ENCODE measurements at places on chromosomes 11 and 22.
A peak's percentile ranks its signal among the peaks of the same experiment; 100 is the strongest.

DNA sequence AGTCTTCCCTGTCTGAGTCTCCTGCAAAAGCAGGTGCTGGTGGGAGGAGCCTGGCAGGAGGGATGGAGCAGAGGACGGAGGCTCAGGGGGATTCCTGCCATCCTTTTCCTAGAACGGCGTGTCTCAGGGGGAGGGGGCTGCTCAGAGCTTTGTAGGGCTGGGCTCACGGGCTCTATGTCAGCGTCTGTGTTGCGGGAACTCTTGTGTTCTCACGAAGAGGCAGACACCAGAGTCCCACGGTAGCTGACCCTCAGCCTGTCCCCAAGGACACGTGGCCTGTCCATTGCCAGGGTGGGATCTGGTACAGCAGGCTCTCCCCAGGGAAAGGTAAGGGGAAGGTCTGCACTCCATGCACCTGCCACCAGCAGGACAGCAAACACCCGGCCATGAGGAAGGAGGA is 1505.2 kb downstream of the TBC1D22A start:
- DNase-seq, result no peak

GRCh38 chr11:19792510-19792909 is 79.9 kb downstream of the NAV2 start:
- DNase-seq, result no peak

DNA sequence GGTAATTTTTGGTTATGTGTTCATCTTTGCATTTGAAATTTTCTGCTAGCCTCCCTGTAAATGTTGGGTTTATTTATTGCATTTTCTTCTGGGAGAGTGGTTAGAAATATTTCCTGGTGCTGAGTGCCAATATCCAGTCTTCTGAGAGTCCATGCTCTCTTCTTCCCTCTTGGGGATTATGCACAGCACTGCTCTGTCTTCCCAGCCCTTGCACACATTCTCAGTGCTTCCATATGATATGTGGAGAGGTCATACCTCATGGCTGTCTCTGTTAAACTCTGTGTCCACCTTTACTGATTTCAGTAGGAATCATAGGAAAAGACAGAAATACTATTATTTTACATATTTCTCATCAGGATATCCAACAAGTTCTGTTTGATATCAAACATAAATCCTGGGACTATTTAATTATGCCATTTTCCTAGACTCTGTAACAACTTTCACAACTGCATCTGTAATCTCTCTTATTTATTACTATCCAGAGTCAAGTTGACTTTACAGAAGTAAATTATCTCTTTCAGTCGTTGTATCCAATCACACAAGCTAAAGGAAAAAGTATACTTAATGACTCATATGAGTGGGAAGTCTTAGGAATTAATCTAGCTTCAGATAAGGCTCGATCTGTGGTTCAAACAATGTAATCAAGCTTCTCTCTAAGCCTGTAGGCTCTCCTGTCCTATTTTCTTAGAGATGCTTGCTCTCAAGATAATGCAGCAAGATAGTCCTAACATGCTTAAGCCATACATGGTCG is 2.7 kb upstream of the NXPE1 start:
- no peak for DNase-seq

- DNase-seq, result no peak
These were observed 109.6 kb upstream of the POU2AF2 start for GRCh38 chr11:111135778-111136570.

DNA sequence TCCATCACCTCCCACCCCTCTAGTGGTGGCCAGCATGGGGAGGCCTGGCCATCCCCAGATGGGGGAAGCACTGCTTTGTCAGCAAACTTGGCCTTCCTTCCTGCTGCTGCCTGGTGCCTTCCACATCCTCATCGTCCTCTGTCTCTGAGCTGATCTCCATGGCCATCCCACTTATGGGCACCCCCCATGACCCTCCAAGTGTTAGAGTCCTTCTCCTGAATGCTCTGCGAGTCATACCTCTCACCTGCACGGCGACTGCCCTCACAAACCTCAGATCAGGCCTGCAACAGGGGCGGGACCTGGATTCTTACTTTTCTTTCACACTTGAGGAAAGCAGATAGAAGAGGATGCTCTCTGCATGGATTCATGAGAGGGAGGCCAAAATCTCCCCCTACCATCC is 24.0 kb downstream of the POU2AF1 start:
- DNase-seq, result no peak

GRCh38 chr11:68153742-68154141 is 32.6 kb upstream of the CHKA start:
- no peak for DNase-seq

DNA sequence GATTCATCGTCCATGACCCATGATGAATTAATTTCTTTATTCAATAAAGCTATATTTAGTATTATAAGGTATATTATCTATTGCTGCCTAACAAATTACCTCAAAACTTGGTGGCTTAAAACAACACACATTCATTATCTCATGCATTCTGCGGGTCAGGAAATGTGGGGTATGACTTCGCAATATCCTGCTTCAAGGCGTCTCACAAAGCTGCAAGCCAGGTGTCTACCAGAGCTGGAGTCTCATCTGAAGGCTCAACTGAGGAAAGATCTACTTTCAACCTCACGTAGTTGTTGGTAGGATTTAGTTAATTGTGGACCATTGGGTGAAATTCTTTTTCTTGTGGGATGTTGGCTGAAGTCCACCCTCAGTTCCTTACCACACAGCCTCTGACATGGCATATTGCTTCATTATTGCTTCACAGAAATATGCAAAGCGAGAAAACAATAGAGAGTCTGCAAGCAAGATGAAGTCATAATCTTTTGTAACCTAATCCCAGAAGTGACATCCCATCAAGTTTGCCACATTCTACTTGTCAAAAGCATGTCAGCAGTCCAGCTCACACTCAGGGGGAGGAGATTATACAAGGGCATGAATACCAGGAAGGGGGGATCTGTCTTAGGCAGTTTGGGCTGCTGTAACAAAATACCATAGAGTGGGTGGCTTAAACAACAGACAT is 45.1 kb downstream of the KREMEN1 start:
- no peak for DNase-seq

GRCh38 chr11:82718307-82718706 is 15.4 kb downstream of the FAM181B start:
- no peak for DNase-seq

- DNase-seq, result no peak
These were observed 96.1 kb downstream of the SHANK2 start for GRCh38 chr11:71156301-71156700.

GRCh38 chr11:110977661-110978060 is 265.4 kb upstream of the ARHGAP20 start:
- no peak for DNase-seq

GRCh38 chr22:30261134-30261533 is 5.5 kb downstream of the OSM start:
- DNase-seq, result no peak

DNA sequence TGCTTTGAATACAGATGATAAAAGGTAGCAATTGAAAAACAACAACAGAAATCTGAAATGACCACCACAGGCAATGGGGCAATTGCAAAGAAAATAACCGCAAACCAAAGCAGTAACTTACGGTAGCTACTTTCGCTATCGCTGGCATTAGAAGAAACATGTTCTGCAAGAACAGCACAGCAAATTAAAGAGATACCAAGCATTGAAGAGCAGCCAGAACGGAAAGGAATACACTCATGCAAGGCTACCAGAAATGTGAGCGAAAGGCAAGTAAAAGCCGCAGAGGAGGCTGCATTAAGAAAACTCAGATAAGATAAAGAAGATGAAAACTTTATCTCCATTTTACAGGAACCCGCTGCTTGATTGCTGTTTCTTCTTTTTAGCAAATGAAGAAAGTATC is 194.1 kb upstream of the CCDC90B start:
- no peak for DNase-seq

GRCh38 chr11:117456027-117456720 is 128.5 kb downstream of the CEP164 start:
- no peak for DNase-seq

DNA sequence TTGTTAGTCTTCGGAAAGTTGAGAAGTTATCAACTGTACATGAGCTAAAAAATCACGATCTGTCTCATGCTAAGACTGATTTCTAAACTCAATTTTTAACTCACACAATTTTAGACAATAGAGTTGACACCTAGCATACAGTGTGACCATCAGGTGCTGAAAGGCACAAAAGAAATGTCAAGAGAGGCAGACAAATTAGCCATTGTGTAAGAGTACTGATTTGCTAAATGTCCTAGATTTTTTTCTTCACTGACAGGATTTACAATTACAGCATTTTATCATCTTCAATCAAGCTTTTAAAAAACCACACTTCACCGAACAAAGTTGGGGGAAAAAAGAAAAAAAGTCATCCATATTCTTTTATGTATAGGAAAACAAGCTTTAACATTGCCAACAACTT is 7.0 kb downstream of the LGR4 start:
- DNase-seq, result no peak

DNA sequence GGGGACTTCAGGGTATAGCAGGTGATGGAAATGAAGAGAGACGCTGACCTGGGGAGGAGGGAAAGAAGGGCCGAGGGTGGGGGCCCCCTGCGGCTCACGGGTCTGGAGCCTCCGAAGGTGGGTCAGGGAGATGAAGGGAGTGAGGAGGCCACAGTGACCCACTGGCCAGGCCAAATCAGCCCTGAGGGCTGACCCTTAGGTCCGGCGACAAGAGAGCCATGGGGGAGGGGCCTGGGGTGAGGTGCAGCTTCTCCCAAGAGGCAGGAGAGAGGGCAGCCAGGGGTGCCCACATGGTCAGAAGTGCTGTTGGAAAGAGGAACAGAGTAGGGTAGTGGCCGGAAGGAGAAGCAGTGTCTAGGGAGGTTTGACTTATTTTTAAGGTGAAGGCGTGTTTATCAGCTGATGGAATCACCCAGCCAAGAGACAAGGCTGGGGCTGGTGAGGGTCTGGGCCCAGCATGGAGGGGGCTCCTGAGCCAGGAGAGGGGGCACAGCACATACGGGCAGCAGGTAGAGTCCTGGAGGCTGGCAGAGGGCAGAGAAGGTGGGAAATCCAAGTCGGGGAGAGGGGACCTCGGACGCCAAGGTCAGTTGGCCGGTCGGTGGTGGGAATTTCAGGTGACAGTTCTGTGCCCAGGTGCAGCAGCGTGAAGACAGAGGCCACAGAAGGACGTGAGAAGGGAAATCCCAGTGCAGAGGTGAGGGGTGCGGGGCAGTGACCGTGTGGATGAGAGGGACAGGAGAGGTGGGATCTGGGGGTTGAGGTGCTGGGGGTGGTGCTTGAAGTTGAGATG is 49.0 kb downstream of the LINC01488 start:
- no peak for DNase-seq

DNA sequence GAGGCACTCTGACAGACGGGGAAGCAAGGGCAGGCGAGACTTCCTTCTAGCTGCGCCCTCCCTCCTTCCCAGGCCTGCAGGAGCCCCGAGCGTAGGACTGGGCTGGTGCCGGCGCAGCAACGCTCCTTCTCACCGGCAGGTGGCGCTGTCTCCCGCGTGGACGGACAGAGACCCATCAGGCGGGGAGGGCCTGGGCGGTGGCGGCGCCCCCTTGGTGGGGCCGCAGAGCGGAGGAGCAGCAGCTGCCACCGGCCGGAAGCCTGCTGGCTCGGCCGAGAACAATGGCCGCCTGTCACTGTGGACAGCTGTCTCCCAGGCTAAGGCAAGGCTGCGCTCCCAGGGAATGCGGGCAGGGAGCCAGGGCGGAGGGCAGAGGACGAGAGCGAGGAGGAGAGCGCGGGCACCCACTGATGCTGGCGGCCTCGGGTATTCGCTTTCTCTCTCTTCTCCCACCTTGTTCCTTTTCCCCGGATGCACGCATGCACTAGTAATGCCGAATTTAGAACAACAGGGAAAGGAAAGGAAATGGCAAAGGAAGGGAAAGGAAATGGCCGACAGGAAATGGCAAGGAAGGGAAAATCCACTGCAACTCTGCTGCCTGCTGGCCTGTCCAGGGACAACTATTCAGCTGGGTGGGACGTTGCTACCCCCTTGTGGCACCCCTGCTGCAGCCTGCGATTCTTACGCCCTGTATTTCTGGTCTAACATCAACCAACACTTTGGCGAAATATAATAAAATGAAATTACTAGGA is 14.4 kb downstream of the PPM1F start:
- DNase-seq, result peak; percentile 78

- no peak for DNase-seq
These were observed 34.6 kb upstream of the CEP126 start for GRCh38 chr11:101880222-101880621.

DNA sequence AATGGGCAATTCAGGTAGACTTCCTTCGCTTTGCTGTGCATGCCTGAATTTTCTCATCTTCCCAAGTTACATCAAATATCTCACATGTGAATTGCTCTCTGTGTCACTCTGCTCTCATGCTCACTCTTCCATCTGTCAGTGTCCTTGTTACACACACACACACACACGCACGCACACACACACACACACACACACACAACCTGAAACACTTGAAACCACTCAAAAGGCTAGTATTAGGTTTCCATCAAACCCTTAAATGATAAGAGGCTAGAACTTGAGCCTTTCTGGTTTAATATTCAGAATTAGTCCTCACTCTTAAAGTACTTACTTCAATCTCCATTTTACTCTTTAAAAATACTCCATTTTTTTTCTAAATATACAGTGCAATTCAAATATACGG is 282.4 kb downstream of the C11orf87 start:
- no peak for DNase-seq

GRCh38 chr22:41780746-41781505 is 19.6 kb upstream of the CCDC134 start:
- peak; percentile 48 for DNase-seq

GRCh38 chr22:48320048-48320682 is 1507.5 kb downstream of the BRD1 start:
- DNase-seq, result no peak

DNA sequence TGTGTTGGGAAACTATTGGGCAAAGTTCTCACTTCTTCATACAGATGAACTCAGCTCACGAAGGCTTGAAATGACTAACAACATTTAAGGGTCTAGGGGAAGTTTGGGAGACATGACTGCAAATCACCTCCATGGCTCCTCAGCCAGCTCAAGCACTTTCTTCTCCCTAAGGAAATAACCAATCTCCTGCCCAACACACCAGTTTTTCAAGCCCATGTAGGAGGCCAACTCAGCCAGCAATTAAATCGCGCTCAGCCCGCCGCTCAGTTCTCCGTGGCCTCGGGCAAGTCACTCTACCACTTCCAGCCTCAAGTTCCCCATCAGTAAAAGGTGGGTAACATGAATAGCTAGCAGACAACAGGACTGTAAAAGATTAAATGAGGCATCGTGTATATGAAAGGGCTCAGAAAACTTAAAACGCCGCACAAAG is 796 bp downstream of the POLDIP3 start:
- DNase-seq, result no peak

- DNase-seq, result peak; percentile 27
These were observed 49.9 kb downstream of the STIM1 start for GRCh38 chr11:3905080-3905953.

- DNase-seq, result peak; percentile 7
These were observed 553 bp upstream of the USP47 start for GRCh38 chr11:11841116-11841722.

DNA sequence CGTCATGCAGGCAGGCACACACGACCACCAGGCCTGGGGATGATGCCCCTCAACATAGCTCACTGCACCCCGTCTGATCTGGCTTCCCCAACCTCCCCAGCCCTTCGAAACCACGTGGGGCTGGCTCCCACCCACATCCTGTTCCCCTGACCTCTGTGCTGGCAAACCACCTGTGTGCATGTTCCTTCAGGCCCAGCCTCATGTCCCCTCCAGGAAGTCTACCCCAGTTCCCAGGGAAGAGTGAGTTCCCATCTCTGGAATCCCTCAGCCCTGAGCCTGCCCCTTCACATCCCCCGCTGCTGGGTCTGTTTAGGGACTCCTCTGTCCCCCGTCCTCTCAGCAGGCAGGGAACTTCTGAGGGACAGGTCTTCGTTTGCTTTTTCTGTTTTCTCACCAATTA is 7.1 kb downstream of the SLC7A4 start:
- DNase-seq, result no peak

GRCh38 chr22:28268171-28268570 is 349.1 kb upstream of the PITPNB start:
- DNase-seq, result no peak

Data from stimulated activated CD4-positive, alpha-beta T cell treated with anti-CD3 and anti-CD28 coated beads, Interleukin-1b, Interleukin-23, amount 100 ng/mL, for 1 hour (primary cell).